ENCODE measurements at places on chromosomes 4 and X.

- no peak for DNase-seq
These were observed 713.4 kb downstream of the PCDH18 start for GRCh38 chr4:136818811-136819330.

GRCh38 chrX:118560489-118560888, 64.9 kb downstream of the DOCK11 start:
- no peak for DNase-seq

GRCh38 chrX:83819304-83819703, 41.6 kb upstream of the CYLC1 start:
- DNase-seq = no peak

- no peak for DNase-seq
These were observed 62.3 kb downstream of the AGTR2 start for GRCh38 chrX:116232833-116233232.

- no peak for DNase-seq
These were observed 7.5 kb downstream of the SH3KBP1 start for GRCh38 chrX:19879735-19880378.

- DNase-seq = no peak
These were observed 5.1 kb downstream of the RAB33B start for GRCh38 chr4:139458999-139459398.

DNA sequence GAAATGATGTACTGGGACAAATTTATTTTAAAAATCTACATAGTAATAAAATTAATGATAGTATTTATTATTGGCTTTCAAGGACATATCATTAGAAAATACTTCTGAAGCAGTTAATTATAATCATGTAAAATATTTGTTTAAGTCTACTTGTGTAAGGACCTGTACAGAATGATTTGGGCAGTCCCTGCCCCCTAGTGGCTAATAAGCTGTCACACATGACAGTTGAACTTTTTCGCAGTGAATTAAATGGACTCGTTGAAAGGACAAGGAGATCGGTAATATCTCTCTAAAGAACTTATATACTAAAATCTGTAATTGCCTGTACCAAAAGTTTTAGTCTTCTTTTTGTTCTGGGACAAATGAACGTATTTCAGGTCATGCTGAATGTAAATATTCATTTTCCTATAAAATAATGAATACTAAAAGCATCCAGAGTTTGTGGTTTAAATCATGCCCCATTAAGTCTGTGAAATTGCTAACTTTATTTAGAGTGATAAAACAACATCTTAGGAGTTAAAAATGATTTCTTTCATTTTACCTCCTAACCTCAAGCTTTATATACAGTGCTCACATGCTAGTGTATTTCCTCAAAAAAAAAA, 13.6 kb downstream of the EXOC1 start:
- DNase-seq = no peak

- no peak for DNase-seq
These were observed 20.4 kb upstream of the TMEM154 start for GRCh38 chr4:152700151-152700550.

- no peak for DNase-seq
These were observed 418.8 kb downstream of the BCOR start for GRCh38 chrX:39678914-39679313.

GRCh38 chr4:152246659-152247058, 289.2 kb downstream of the FBXW7 start:
- DNase-seq = no peak

GRCh38 chr4:32196950-32197688, 1477.0 kb downstream of the PCDH7 start:
- no peak for DNase-seq

GRCh38 chr4:89733946-89734345, 103.0 kb downstream of the SNCA start:
- DNase-seq = no peak

- DNase-seq = no peak
These were observed 752 bp downstream of the FRAS1 start for GRCh38 chr4:78057600-78058550.

GRCh38 chr4:180057891-180058671, 2185.1 kb upstream of the TENM3 start:
- no peak for DNase-seq

GRCh38 chrX:101419489-101419888, 11.5 kb downstream of the HNRNPH2 start:
- DNase-seq = no peak

GRCh38 chr4:186775902-186776301, 52.2 kb upstream of the FAT1 start:
- no peak for DNase-seq

DNA sequence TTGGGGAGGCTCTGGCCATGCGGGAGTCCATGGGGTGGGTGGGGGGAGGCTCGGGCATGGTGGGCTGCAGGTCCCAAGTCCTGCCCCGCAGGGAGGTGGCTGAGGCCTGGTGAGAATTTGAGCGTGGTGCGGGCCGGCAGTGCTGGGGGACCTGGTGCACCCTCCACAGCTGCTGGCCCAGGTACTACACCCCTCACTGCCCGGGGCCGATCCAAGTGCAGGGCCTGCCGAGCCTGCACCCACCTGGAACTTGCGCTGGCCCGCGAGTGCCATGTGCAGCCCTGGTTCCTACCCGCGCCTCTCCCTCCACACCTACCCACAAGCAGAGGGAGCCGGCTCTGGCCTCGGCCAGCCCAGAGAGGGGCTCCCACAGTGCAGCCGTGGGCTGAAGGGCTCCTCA, 5.7 kb upstream of the SPANXN2 start:
- no peak for DNase-seq

- no peak for DNase-seq
These were observed 79.5 kb downstream of the STOX2 start for GRCh38 chr4:183984566-183984965.

- DNase-seq = no peak
These were observed 59.0 kb upstream of the AGTR2 start for GRCh38 chrX:116111497-116111896.

DNA sequence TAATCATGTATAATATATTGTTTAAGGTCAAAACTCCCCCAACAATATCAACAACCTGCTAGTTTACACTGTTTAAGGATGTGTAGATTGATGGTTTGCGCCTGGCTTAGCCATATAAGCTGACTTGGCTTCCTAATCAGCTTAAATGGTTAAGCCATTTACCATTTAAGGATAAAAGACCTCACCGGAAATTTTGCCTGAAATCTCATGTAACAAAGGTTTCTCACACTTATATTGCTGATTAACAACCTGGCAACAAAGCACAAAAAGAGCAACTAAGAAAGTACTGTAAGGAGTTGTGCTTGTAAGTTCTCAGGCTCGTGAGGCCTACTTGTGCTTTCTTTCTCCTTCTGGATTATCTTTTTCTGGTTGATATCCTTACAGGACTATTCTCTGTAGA, 485.2 kb downstream of the GABRG1 start:
- no peak for DNase-seq

DNA sequence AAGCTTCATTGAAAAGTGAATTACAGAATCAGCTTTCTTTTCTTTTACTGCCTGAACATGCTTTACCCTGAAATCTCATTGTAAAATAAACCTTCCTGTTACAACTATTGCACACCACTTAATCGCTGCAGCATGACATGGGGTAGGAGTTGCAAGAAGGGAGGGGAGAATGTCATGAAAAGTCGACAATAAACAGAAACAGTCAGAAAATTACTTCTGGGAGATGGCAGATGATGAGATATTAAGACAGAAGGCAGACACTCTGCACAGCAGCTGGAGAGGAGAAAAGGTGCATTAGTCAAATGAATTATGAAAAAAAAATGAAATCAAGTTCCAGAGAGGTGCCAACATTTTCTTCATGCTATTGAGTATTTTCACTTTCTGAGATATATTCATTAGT, 287.7 kb downstream of the PCDH7 start:
- DNase-seq = no peak
